ENCODE measurements at places on chromosomes 3 and 15. TPM values are rescaled to one million over a fixed set of nuclear protein-coding genes. Genes with fewer than 3 reads are reported as not detected.

The PLSCR2 gene
- not detected for total RNA-seq

The PHLDB2 gene
- total RNA-seq: 92.0 TPM

The HYKK gene
- total RNA-seq: 3.1 TPM

The TRPM1 gene
- 3.5 TPM for total RNA-seq

The PAK6 gene
- total RNA-seq: 8.4 TPM

The DPPA2 gene
- total RNA-seq: not detected

The IMPG2 gene
- total RNA-seq: 0.59 TPM

The GRM2 gene
- 0.10 TPM for total RNA-seq

The ZPLD1 gene
- 0.10 TPM for total RNA-seq

The PIGZ gene
- total RNA-seq: 1.8 TPM

The PLA2G4E gene
- total RNA-seq: 33.8 TPM

The TPRG1 gene
- total RNA-seq: 9.6 TPM

The RTP4 gene
- 0.79 TPM for total RNA-seq

The GOLGA6L9 gene
- total RNA-seq: 3.7 TPM

Measured in skin of body (tissue), 3 donors.